Stimulated activated CD8-positive, alpha-beta memory T cell treated with anti-CD3 and anti-CD28 coated beads, Interleukin-15, amount 100 ng/mL, for 24 hours (primary cell): ENCODE measurements at places on chromosomes 7 and 10.
A peak's percentile ranks its signal among the peaks of the same experiment; 100 is the strongest.

- peak; percentile 61 for DNase-seq
Measured at GRCh38 chr10:101018600-101019439, 12.1 kb downstream of the PDZD7 start.

- no peak for DNase-seq
Measured at GRCh38 chr10:79391231-79392019, 44.2 kb downstream of the PPIF start.

DNA sequence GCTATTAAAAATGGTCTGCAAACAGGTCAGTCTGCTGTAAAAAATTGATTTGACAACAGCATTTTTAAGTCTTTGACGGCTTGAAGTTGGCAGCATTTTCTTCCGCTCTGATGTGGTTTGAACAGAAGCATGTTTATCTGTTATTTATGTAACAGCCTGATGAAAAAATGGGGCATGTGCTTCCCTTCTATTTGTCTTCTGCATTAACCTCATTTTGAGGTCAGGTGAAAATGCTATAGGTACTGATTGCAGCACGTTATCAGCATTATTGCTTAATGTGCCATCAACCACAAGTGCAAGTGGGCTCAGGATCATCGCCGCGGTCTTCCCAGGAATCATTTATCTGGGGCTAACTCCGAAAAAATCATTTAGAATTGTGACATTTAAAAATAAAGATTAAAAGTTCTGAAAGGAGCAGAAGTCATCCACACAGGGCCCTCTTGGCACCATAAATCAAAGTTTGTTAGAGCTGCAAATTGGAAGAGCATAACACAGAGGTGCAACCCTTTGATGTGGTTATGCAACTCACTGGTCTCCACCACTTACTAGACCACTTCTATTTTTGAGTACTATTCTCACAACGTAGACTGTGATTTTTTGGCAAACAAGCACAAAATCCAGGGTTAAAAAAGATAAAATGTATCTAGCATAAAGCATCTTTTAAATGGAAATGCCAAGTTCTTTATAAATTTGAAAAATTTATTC lies 307.7 kb downstream of the MDFIC start:
- DNase-seq: no peak

GRCh38 chr7:82677493-82677892 lies 233.9 kb upstream of the CACNA2D1 start:
- DNase-seq: no peak

GRCh38 chr10:92327445-92328433 lies 36.8 kb downstream of the MARCHF5 start:
- no peak for DNase-seq

DNA sequence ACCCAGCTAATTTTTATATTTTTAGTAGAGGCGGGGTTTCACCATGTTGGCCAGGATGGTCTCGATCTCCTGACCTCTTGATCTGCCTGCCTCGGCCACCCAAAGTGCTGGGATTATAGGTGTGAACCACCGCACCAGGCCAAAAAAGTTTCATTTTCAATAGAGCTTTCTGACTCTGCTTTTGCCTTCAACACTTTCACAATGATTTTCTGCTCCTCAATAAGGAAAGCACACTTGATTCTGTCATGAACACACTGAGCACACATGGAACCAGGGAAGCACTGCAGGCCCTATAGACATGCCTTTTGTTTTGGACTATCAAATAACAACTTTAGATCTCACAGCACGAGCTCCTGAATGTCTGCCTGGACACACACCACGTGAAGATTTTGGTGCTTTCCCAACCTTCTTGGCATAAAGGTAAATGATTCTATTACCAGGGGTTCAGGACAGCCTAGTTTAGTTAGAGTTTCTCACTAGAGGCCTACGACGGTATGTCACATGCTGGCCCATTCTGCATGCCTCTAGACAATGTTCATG lies 8.0 kb downstream of the RRP12 start:
- no peak for DNase-seq

DNA sequence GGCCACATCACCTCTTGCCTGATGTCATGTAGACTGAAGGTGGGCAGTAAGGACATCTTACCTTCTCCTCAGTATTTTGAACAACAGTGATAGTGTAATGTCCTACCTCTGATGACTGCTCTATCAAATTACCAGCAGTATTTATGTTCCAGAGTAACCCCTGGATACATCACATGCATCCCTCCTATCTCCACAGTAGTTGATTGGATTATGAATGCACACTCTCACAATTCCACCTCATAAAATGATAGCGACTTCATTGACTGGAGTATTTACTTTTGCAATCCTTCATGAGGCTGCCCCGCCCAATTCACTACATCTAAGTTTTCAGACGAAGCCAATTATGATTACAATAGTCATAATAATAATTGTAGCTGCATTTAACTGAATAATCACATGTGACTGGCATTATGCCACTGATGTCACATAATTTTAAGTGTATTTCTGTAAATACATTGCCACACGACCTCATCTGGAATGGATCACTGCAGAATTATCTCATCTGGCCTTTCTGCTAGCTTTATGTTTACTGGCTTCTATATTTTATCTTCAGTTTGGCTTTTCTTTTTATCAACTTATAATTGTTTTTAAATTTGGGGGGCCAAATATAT lies 268.9 kb downstream of the SLC25A13 start:
- no peak for DNase-seq

DNA sequence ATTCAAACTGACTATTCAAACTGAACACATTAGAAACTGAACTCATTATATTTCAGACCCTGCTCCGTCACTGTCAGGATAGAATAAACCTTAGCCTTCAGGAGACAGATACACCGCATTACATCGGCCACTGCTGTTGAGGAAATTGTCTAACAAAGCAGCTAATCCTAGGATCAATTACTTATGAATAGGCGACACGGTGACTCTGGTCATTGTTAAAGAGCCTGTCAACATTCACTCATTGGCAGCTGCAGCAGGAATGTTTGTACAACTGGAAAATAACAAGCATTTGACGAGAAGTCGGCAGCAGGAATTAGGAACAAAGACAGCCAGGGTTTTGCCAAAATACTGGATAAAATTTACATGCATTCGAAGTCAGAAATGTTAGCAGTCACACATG lies 112.0 kb upstream of the MKX start:
- no peak for DNase-seq

DNA sequence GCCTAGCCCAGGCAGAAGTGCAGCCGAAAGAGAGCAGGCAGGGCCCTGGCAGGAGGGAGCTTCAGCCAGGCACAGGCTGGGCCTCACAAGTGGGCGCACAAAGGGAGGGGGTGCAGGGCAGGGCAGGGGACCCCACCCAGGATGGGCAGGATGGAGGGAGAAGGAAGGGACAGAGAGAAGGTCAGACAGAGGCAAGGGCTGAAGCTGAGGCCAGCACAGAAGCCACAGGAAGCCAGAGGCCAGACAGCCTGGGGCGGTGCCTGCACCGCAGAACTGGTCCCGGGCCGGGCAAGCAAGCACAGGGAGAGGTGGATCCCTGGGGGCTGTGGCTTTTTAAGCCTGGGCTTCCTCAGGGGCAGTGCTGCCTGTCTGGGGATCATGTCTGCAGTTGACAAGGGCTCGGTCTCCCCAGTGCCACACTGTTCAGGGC lies 16.7 kb downstream of the NOS3 start:
- DNase-seq: no peak

DNA sequence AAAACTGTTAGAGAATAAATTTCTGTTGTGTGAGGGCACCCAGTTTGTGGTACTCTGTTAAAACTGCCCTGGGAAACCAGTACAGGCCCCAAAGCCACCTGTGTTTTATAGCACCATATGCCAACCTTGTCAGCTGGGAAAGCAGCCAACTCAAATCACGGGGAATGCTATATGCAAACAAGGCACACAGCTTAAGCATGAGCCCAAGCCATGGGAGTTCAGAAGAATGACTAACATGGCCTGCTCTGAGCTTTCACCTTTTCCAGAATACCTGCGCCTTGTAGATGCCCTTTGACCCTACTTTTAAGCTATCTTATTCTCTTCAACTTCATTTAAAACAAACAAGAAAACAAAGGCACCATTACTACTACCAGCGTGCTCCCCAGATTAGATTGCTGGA lies 5.5 kb upstream of the SLC25A13 start:
- DNase-seq: no peak

GRCh38 chr7:157508477-157508881 lies 171.7 kb downstream of the DNAJB6 start:
- no peak for DNase-seq

DNA sequence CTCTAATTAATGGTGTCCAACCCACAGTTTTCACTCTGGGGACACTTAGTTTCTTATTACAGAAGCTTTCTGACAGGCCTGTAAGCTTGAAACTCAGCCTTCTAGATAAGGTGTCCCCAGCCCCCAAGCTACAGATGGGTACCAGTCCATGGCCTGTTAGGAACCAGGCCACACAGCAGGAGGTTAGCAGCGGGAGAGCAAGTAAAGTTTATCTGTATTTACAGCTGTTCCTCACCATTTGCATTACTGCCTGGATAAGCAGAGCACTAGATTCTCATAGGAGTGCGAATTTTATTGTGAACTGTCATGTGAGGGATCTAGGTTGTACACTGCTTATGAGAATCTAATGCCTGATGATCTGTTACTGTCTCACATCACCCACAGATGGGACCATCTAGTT lies 93.7 kb downstream of the TMEM26 start:
- DNase-seq: no peak

DNA sequence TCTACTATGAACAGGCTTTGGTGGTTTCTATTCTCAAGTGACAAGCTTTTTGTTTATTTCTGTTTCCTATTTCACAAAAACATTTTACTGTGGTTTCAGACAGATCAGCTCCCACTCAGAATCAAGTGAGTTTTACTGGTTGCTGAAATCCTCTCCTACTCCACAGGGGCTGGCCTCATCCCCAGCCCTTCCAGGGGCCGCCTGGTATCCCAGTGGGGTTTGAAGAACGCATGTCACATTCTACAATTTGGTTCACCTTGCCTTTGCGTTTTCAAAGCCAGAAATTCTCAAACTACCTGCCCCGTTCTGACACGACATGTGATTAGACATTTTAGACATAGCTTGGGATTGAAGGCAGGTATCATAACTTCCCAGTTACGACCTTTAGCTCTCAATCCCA lies 160.9 kb upstream of the AGK start:
- no peak for DNase-seq

DNA sequence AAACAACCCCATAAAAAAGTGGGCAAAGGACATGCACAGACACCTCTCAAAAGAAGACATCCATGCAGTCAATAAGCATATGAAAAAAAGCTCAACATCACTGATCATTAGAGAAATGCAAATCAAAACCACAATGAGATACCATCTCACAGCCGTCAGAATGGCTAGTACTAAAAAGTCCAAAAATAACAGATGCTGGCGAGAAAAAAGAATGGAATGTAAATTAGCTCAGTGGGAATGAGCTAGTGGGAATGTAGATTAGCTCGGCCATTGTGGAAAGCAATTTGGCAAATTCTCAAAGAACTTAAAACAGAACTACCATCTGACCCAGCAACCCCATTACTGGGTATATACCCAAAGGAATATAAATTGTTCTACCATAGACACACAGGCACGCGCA lies 287.0 kb downstream of the WDR37 start:
- DNase-seq: no peak

GRCh38 chr10:128978211-128978610 lies 488.8 kb upstream of the MGMT start:
- DNase-seq: no peak

GRCh38 chr7:23713285-23714149 lies 3.5 kb downstream of the STK31 start:
- DNase-seq: no peak

- no peak for DNase-seq
Measured at GRCh38 chr7:78609281-78609680, 810.7 kb downstream of the PHTF2 start.

DNA sequence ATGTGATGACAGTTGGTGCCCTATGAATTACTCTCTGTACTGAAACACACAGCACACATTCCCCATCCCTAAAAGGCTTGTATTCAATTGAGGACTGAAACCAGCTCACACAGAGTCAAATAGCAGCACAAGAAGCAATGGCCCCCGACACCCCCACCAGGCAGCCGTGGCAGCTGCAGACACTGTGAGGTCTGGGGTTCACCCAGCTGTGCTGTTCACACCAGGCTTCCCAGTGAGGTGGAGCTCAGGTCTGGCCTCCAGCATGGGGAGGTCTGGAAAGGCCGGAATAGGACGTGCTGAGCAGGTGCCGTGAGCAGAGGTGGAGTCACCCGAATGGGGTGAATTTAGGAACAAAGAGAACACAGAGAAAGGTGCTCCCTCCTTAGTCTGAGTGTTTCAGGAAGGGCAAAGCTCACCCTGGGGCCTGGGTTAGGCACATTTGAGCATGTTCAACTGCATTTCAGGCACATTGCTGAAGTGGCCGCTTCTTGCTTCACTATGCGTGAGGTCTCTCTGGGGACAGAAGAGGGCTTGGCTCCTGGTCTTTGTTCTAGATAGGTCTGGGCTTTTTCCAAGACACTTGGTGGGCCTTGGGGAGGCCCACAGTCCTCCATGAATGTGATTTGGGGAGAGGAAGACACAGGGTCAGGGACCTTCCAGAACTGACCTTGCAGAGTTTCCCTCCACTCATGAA lies 41.1 kb downstream of the C10orf120 start:
- no peak for DNase-seq

GRCh38 chr10:6135039-6135438 lies 46.2 kb downstream of the RBM17 start:
- no peak for DNase-seq

- DNase-seq: no peak
Measured at GRCh38 chr10:69751214-69751613, 50.5 kb upstream of the COL13A1 start.

GRCh38 chr7:112006071-112006470 lies 200.1 kb downstream of the DOCK4 start:
- DNase-seq: no peak

- DNase-seq: no peak
Measured at GRCh38 chr10:28375399-28376354, 72.8 kb upstream of the MPP7 start.

GRCh38 chr10:128377364-128377987 lies 251.3 kb upstream of the MKI67 start:
- no peak for DNase-seq

DNA sequence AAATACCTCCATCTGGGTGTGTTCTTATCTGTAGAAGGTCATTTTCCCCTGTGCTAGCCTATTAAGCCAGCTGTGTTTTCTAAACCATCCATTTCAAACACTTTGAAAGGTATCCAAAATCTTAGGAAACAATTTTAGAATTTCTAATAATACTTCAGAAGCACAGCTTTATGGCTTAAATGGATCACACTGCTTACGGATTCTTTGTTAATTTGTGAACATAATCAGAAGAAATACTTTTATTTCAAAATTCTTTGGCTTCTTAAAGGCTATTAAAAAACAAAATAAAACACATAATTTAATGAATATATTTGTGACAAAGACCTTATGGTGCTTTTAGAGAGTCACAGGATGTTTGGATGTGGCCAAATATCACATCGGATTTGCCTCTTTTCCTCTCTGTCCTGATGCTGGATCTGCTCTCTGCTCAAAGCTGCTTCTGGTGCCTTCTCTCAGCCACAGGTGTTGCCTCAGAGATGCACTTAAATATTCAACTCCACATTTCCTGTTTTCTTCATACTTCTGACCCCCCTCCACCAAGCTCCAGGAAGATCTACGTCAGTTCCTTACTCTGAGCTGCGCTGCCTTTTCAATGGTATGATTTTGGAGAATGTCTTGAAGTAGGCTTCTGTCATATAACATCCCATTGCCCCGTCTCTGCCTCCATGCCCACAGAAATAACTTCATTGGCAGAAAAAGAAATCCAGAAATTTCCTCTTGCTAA lies 230.6 kb downstream of the MLLT10 start:
- DNase-seq: no peak
